ENCODE measurements at places on chromosomes 3 and 15.
A peak's percentile ranks its signal among the peaks of the same experiment; 100 is the strongest.

DNA sequence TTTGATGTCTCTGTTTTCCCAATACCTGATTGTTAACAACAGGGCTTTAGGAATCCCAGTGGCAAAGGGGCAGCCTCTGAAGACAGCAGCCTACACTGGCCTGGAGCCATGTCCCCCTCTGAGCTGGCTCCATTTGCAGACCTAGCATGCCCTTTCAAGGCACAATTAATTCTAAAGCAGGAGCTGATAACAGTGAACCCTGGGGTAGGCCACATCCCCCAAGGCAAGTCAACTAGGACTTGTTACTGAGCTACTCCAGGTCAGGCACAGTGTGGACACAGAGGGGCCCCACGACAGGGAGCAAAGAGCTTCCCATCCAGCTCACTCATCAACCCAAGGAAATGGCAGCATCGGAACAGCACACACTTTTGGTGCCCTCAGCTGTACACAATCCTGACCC, 51.9 kb downstream of the SPSB4 start:
- DNase-seq: no peak

DNA sequence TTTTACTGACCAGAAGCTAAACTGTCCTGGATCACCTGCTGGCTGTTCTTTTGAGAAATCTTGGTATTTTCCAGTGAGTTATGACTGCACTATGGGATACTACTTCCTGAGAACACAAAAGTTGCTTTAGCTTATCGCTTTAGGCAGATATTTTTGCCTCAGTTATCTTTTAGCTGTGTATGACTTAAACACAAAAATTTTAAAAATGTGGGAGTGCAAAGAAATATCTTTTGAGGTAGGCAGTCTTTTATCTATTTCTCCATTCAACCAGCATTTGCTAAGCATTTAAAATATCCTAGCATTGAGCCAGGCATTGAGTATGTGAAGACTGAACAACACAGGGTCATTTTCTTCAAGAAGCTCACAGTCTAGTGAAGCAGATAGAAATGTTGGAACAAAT, 981.9 kb downstream of the FHIT start:
- no peak for DNase-seq

DNA sequence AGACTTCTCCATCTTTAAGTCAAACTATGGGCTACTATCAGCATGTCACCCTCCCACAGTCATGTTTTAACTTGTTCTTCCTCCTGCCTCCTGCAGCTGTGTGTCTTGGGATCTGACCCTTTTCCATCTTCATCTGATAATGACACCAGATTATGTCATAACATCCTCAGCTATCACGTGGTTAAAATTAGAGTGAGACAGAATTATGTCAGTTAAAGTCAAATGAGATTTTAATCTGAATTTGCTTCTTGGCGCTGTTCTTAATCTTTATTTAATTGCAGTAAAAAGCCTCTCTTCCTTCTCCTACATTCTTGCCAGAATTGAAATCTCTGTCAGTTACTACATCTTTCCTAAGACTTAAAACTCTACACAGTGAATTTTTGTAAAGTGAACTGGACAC, 107.2 kb downstream of the ARPP21 start:
- DNase-seq: no peak

DNA sequence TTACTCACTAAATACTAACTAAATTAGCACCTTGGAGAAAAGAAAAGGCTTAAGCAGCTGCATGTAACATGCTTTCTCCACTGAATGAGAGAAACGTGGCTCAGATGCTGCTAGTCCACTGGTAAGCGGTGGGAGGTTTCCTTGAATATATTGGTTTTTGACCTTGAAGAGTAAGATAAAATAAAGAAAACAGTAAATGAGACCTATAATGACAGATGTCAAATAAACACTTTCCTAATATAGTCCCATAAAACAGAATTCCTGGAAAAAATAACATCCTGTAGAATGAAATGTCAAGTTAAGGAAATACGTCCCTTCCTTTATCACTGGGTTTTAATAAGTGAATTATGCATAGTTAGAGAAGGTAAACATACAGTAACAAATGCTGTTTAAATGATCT, 215.0 kb downstream of the DPH6 start:
- DNase-seq: no peak

DNA sequence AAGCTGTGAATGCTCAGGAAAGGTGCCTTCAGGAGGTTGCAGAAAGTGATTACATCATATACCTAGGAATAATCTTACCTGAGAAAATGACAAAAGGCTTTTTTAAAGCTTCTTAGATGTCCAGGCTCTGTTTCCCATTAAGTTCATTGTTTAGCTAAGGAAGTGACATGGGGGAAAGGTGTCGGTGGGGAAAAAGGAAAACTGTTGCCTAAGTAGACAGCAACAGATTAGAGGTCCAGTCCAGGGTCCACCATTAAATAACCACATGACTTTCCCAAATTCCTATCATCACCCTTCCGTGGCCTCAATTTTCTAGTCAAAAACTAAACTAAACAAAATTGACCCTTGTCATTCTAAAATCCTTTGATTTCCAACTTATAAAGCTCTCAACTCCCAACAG, 4.3 kb downstream of the WWTR1 start:
- no peak for DNase-seq

DNA sequence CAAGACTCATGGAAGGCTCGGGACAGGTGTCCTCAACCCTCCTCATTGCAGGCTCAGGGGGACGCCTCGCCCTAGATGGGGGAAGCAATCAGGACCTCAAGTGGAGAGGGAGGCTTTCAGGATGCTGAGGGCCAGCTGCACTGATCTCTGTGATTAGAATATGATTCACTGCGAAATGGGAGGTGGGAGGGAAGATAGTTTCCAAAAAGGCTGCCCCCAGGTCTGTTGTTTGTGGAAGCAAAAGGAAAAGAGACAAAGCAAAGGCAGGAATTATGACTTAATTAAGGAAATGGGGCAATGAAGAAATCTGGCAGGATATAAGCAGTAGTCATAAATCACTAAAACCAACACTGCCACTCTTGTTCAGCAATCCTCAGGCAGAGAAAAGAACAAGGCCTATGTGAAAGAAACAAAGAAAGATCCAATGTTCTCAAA, 85.6 kb upstream of the ABHD17C start:
- DNase-seq: peak; percentile 32

GRCh38 chr15:87681104-87681503, 575.4 kb downstream of the NTRK3 start:
- no peak for DNase-seq
